Substantia nigra (tissue), 51 donors: ENCODE measurements at places on chromosomes 5 and 9.

- DNase-seq: no peak
Observed at GRCh38 chr9:33148367-33149014, 18.6 kb downstream of the B4GALT1 start.

DNA sequence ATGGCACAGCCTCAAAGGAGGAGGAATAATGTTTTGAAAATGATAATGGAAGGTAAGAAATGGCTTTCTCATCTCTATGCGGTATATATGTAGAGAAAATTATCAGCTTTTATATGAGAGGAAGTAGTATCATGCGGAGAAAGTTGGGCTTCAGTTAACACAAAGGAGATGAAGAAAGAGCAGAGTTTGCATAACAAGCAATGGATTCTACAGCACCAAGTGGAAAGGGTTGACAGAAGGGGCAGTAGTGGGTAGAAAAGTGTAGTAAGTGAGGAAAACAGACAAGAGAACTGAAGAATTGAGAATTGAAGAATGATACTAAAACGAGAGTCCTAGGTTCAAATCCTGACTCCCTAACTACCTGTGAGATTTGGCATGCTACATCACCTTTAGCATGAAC, 51.0 kb downstream of the GNG10 start:
- DNase-seq: no peak

GRCh38 chr5:176619569-176620332, 9.8 kb upstream of the GPRIN1 start:
- no peak for DNase-seq

DNA sequence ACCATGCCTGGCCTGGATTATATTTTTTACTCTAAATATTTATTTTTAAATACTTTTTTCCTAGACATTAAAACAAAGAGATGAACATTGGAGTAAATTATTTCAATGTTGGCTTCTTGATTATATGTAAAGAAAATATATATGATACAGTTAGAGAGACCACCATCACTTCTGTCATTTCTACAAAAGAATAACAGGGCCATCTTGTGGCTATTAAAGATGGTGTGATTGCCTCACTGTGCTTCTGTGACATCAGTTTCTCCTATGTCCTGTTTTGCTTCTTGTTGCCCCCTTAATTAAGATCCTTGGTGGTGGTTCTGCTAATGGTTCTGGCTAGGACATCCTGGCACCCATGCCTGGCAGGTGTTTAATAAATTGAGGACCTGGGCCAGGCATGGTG, 32.9 kb downstream of the NDFIP1 start:
- DNase-seq: no peak

DNA sequence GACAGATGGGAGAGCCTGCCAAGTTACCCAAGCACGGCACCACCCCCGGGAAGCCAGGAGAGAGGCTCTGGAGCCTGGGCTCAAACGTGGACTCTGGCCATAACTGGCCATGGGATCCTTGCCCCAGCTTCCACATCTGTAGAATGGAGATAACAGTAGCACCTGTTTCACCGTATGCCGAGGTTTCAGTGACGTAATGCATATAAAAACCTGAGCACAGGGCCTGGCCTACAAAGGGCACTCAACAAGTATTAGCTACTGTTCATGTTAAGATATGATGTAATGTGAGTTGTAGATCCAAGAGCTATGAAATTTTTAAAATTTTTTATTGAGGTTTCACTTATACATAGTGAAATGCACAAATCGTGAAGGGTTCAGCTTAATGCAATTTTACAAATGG, 82.2 kb upstream of the BARHL1 start:
- DNase-seq: no peak
